ENCODE measurements at places on chromosomes 7 and 10. TPM values are rescaled to one million over a fixed set of nuclear protein-coding genes. Genes with fewer than 3 reads are reported as not detected.

MUC12 gene
- total RNA-seq = 0.23 TPM

SLC26A3 gene
- not detected for total RNA-seq

TMEM176B gene
- not detected for total RNA-seq

GNG11 gene
- total RNA-seq = 8.5 TPM

ZNF282 gene
- total RNA-seq = 31.5 TPM

HMX3 gene
- not detected for total RNA-seq

BMS1 gene
- 16.1 TPM for total RNA-seq

PODXL gene
- 1.6 TPM for total RNA-seq

SEC23IP gene
- total RNA-seq = 36.5 TPM

NEUROG3 gene
- not detected for total RNA-seq

UTF1 gene
- not detected for total RNA-seq

ABI1 gene
- total RNA-seq = 24.0 TPM

VSTM4 gene
- total RNA-seq = 8.2 TPM
